ENCODE measurements at places on chromosomes 7 and 10.

DNA sequence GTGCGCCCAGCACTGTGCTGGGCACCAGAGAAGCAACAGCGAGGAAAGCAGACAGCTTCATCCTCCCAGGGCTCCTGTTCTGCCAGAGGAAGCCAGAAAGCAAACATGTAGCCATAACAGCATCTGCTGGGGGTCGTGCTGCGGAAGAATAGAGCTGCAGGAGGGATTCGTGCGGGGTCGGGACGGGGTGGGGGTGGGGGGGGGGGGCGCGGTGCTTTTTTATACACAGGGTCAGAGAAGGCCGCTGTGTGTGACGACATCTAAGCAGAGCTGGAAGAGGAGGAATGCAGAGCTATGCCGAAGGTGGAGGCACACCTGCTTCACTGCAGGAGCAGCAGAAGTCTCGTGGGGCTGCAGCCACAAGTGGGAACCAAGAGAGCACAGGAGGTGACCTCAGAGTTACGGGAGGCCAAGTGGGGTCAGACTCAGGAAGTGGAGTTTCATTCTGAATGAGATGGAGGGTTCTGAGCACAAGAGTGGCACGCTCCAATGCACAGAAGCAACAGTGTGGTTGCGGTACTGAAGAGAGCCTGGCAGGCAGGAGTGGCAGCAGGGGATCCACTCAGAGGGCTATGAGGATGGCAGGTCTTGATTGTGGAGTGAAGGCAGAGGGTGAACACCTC is 11.1 kb downstream of the PKD1L1 start:
- DNase-seq = no peak

GRCh38 chr7:463817-464453 is 55.7 kb downstream of the PDGFA start:
- DNase-seq = no peak

DNA sequence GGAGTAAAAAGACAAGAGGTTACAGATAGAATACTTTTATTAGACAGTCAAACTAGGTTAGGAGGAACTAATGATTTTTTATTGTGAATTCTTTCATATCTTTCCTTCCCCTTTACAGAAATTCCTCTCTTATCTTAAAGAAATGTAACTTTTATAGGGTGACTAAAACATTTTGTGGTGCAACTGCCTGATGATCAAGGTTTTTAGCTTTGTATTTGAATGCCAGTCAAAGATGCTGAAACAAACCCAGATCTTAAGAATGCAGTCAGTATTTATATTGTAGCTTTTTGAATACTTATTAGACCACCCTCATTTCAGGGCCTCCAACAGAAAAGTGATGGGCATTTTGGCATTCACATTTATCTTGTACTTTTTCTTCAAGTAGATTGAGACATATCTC is 27.4 kb downstream of the TAX1BP1 start:
- no peak for DNase-seq

GRCh38 chr7:4010061-4010605 is 672.0 kb upstream of the FOXK1 start:
- no peak for DNase-seq

- DNase-seq = no peak
These were observed 240.1 kb downstream of the TRIL start for GRCh38 chr7:28718055-28718481.
